ENCODE measurements at places on chromosomes 13 and 19.

DNA sequence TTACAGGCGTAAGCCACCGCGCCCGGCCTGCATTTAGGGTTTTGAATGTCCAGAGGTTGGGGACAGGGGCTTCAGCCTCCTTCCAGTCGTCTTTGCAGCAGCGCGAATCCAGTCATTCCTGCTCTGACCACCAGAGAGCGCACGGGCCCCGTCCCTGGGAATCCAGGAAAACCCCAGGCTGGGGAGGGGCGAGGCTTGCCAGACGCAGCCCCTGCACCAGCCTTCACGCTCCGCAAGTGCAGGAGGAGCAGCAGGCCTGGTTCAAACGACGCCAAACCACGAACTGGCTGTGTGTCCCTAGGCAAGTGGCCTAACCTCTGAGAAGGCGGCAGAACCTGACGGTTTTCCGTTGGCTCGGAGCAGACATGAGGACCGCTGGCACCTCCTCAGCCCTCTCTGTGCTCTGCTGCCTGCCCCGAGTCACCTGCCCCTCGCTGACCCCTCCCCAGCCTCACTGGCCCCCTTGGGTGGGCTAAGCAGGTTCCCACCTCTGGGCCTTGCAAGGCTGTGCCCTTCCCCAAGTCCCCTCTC, 2.0 kb upstream of the RNF126 start:
- peak; percentile 90 for DNase-seq

- no peak for DNase-seq
Observed at GRCh38 chr19:29275266-29275665, 62.3 kb upstream of the UQCRFS1 start.

DNA sequence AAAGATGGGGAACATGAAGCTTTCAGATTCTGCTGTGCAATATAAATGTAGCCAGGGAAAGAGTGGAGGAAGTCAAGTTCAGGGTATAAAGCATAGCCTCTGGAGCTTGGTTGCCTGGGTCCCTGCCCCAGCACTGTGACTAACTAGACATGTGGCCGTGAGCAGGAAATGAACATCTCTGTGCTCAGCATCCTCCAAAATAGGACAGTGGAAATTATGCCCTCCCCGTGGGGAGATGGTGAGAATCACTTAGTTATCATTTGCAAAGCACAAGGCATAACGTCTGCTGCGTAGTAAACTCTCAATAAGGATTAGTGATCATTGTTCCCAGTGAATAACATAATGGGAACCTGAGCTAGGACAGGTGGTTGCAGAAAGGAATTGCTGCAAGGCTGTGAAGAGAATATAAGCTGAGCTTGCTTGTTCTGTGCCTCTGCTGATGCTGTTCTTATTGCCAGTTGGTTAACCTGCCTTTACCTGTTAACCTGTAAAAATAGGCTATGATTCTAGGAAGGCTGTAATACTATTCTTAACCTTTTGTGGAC, 441.0 kb downstream of the COG6 start:
- no peak for DNase-seq

DNA sequence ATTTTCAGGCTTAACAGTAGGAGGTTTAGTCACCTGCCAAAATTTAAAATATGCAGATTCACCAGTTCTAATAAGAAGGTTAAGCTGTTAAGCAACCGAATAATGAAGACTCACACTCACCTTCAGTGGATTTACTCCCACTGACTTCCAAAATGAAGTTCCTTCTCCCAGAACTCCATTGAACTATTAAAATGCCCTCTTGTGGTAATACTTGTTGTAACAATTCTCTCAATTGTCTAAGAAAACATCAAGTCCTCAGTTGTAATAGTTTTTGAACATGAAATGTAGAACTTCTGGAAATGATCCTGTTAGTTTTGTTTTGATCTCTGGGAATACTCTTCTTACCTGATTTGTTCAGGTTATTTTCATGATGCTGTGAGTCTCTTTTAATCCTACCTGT, 522.0 kb upstream of the ATXN8OS start:
- DNase-seq = no peak

GRCh38 chr13:38685974-38686576, 802 bp upstream of the FREM2 start:
- no peak for DNase-seq

GRCh38 chr13:94333131-94333820, 146.2 kb downstream of the DCT start:
- no peak for DNase-seq

DNA sequence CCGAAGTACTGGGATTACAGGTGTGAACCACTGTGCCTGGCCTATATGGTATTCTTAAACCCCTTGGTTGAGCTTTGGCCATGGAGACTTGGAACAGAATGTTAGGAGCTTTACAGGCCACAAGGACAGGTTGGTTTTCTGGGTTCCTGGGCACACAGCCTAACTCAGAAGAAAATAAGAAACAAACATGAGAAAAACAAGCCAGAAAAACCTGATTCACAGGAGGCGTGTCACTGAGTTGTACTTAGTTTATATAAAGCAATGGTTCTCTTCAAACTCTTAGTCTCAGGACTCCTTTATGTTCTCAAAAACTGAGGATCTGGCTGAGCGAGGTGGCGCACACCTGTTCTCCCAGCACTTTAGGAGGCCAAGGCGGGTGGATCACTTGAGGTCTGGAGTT, 125.1 kb upstream of the SPATA13 start:
- no peak for DNase-seq

GRCh38 chr19:17159466-17160393, 55.4 kb upstream of the USE1 start:
- DNase-seq = no peak

DNA sequence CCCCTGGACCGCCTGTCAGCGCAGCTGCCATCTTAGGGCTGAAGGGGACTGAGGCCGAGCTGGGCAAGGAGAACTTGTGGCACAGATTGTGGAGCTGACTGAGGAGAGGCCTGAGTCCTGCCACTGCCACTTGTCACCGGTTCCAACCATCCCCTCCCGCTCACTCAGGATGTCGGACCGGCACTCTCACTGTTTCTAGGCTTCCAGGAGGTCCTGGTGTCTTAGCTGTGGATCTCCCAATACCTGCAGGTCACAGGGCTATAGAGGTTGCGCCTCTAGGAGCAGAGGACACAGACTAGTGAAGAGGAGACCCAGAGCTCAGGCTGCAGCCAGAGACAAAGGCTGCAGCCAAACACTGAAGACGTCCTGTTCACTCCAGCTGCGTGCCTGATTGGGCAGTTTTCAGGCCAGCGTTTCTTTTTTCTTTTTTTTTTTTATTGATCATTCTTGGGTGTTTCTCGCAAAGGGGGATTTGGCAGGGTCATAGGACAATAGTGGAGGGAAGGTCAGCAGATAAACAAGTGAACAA, 15.3 kb upstream of the ZNF486 start:
- DNase-seq = no peak

DNA sequence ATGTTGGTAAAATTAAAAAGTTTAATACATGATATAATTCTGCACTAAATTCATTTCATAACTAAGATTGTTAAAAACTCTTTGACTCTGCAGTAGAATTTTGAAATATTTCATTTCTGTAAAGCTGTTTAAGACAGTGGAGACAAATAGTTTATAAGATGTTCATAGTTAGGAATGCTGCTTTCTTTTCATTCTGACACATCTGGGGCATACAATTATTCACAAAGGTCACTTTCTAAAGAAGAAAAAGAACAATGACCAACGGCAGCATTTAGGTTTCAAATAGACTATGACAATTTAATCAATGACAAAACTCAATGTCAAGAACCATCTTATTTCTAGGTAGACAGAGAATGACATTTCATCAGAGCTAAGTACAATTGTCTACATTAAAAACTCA, 1422.1 kb downstream of the PCDH9 start:
- no peak for DNase-seq

DNA sequence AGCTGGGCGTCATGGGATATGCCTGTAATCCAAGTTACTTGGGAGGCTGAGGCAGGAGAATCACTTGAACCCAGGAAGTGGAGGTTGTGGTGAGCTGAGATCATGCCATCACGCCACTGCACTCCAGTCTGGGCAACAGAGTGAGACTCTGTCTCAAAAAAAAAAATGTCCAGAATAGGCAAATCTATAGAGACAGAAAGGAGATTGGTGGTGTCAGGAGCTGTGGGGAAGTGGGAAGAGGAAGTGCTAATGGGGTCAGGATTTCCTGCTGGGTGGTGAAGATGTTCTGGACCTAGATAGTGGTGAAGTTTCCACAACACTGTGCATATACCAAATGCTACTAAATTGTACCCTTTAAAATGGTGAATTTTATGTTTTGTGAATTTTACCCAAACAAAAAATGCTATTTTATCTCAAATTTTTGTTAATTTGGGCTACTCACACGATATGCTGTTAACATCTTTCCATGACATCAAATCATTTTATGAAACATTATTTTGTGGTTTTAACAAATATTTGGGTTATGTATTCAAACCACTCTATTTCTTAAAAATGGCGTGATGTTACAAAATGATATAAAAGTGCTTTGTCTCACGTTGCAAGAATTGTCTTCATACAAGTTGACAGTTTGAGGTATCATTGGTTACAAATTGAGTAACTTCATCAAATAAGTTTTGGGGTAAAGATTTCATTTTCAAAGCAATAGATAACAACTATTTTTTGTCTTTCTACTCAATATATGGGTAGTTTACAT, 7.4 kb upstream of the CYP4F3 start:
- DNase-seq = no peak

GRCh38 chr19:46160233-46160775, 12.3 kb downstream of the IGFL2 start:
- DNase-seq = no peak

DNA sequence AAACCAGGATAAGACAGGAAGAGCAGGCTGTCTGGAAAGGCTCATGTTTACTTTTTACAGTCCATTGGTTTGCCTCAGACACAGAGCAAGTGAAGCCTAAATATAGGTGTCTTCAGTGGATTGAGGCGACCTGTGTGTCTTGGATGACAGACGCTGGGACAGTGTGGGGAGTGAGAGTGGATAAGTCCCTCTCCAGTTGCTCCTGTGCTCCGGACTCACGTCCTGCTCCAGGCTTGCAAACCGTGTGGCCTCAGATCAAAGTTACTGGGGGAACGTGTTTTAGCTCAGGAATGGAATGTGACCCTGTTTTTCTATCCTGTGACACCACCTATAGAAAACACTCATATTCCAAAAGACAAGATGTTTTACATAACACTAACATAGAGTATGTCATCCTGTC, 465.7 kb downstream of the MYO16 start:
- DNase-seq = no peak

DNA sequence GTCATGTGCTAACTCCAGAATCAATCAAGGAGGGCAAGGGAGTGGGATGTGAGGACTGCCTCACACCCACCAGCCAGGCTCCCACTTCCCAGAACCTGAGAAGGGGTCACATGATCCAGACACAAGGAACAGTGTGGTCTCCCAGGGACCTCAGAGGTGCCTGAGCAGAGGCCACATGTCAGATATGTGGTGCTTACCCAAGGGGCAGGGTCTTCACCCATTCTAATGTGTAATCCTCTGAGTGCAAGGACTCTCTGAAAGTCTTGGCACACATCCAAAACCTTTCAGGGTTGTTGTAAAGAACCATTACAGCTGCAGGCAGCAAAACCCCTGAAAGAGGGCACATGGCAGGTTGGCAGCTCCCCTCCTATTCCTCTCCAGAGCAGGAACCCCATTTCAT, 656.6 kb downstream of the UQCRFS1 start:
- no peak for DNase-seq

GRCh38 chr13:72217142-72217541, 350.1 kb upstream of the DACH1 start:
- no peak for DNase-seq

- DNase-seq = no peak
Observed at GRCh38 chr19:20388706-20389225, 176.8 kb downstream of the ZNF737 start.

DNA sequence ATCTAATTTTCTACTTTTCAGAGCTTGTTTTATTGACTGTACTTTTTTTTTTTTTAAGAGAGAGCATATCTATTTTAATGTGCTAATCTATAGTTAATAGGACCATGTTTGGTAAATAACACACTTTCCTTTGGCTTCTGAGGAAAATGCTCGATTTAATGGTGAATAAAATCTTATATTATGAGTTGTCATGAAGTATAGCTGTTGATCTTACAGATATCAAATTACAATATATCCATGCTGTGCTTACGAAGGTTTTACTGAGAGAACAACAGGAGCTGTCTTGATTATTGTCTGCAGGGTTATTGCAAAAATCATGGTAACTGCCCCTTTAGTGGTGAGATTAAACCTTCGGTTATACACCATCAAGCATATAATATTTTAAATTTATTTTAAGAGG, 29.6 kb downstream of the URI1 start:
- DNase-seq = no peak

DNA sequence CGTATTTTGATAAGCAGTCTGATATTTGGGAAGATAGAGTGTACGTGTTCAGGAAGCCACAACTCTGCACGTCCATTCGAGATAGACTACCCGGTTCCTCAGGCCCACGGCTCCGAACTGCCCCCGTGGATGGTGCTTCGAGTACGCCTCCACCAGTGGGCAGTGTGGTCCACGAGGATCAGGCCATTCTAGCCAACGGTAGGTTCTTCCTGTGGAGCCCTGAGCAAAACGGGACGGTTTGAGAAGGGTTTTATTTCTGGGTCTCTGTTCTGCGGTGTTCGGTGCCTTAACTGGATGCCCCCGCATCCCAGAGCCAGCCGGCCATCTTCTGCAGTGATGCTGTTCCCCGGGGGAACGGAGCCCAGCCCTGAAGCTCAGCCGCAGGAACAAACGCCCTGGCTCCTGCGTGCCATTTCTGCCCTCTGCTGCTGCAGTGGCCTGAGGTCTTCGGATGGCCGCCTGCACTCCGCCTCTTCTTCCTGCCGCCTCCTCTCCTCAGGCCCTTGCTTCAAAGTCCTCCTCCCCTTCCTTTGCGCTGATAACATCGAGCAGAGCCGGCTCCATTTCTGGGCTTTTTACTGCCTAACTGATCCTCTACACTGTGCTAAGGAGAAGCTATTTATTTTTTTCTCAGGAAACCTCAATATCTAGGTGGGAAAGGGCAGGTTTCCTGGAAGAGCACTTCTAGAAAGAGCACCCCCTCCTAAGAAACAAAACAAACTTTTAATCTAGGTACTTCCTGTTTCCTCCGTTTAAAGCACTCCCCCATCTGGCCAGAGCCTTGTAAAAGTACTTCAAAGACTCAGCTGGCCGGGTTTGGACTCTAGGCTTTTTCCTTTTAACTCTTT, 36.2 kb upstream of the SLC46A3 start:
- DNase-seq = no peak

GRCh38 chr13:77696006-77696878, 1.2 kb upstream of the SLAIN1 start:
- no peak for DNase-seq

- peak; percentile 27 for DNase-seq
Observed at GRCh38 chr19:40907968-40908735, 26.1 kb upstream of the CYP2A7 start.

GRCh38 chr19:317710-318508, 26.7 kb downstream of the MIER2 start:
- DNase-seq = no peak
